Occipital lobe (tissue), 3 donors: ENCODE measurements at places on chromosomes 12 and 14.

DNA sequence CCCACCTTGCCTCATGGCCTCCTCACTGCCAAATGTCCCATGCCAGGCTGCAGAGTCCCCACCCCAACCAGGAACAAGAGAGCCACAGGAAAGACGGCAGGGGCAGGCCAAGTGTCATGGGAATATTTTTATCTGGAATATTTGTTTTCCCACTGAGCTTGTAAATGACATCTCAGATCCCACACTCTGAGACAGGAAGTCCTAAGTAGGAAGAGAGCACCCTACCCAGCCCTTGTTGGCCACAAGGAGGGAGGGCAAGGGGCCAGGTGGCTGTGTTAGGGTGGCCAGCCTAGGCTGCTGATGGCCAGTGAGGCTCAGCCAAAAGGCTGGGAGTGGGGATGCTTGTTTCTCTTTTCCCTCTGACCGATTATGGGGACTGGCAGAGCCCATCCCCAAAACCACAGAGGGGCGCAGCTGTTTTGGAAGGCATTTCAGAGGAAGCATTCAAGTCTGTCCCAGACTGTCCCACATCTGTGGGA is 7.7 kb upstream of the MEG3 start:
- no peak for DNase-seq

- DNase-seq = no peak
Measured at GRCh38 chr12:103505371-103506236, 9.8 kb upstream of the C12orf42 start.

DNA sequence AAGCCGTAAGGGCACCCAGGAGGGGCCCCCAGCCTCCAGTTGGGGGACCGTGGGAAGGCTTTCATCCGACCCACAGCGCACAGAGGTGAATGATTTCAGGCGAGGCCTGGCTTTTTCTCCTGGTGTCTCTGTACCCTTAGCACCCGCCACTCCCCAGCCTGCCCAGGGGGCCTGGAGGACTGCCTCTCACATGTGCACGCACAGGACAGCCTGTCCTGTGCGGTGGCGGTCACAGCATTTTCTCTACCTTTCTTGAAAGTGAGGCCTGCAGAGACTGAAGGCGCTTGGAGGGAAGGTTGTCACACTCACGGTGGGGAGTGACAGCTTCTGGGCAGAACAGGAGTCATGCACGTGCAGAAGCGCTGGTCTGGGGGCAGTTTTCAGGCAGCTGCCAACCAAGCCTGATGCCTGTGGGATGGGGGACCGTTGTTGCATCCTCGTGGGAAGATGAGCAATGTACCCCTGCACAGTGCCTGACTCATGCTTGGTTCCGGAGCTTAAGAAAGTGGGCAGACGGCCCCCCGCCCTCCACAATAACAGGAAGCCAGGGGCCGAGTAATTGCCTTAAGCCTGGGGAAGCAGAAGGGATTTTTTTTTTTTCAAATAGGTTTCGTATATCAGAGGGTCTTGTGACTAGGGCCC is 148.1 kb downstream of the TSPAN9 start:
- DNase-seq = no peak

GRCh38 chr12:48389409-48389808 is 38.7 kb upstream of the ZNF641 start:
- no peak for DNase-seq

DNA sequence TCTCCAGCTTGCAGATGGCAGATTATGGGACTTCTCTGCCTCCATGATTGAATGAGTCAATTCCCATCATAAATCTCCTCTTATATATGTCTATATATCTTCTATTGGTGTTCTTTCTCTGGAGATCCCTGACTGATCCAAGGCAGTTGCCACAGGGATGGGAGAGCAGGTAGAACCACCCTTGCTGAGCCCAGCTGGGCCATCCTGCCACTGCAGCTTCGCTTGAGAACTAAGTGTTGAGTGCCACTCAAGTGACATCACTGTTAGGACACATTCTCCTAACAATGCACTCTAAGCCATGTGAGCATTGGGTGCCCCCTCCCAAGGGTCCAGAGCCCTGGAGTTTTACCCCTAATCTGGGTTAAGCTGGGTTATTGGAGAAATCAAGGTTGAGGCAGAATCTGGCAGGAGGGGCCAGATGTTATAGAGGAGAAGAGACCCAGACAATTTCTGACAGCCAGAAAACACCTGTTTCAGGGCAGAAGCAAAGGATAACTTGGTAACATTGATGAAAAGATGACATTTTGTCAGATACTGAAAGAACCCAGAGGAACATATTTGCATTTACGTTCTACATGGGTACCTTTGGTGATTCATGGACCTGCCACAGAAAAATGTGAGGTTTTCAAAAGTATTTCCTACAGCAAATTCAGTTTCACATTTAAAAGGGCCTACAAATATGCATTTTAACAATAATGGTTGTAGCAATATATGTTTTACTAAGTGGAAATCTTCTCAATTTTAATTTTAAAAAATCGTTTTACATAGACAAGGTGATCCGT is 57.2 kb upstream of the MAX start:
- no peak for DNase-seq

DNA sequence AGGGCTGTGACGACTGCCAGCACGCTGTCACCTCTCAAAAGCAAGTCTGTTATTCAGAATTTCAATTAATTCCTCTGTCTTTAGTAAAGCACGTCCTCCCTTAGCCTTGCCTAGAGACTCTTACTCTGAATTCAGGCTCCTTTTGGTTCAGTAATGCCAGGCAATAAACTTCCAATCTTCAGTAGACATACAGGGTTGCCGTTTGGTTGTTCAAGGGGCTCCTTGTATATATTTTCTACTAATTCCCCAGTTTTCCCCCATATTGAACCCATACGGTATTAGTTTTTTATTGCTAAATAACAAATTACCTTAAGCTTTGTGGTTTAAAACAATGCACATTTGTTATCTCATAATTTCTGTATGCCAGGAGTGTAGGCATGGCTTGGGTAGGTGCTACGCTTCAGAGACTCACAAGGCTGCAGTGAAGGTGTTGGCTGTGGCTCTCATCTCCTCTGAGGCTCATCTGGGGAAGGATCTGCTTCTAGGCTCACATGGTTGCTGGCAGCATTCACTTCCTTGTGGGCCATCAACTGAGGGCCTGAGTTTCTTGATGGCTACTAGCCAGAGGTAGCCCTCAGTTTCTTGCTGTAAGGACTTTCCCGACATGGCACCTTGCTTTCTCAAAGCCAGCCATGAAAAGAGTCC is 7.3 kb upstream of the CLECL1 start:
- no peak for DNase-seq

DNA sequence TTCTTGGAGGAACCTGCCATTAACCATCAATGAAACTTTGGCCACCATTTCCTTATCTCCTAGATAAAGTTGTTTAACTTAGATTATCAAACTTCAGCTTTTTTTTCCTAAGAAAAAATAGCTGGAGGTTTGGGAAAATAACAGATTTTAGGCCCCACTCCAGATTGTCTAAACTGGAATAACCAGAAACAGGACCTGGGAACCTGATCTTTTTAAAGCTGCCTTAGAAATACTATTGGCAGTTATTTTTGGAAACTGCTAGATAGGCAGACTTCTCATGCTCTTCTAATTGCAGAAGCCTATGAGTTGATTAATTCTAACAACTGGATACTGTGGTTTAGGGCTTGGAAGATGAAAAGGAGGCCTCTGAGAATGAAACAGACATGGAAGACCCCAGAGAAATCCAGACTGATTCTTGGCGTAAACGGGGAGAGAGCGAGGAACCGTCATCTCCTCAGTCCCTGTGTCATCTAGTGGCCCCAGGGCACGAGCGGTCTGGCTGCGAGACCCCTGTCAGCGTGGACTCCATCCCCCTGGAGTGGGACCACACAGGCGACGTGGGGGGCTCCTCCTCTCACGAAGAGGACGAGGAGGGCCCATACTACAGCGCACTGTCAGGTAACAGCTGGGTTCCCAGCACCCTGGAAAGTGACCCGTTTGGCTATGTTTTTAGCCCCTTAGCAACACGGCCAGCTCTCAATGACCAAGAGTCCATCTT is 80.2 kb downstream of the ESR2 start:
- no peak for DNase-seq

DNA sequence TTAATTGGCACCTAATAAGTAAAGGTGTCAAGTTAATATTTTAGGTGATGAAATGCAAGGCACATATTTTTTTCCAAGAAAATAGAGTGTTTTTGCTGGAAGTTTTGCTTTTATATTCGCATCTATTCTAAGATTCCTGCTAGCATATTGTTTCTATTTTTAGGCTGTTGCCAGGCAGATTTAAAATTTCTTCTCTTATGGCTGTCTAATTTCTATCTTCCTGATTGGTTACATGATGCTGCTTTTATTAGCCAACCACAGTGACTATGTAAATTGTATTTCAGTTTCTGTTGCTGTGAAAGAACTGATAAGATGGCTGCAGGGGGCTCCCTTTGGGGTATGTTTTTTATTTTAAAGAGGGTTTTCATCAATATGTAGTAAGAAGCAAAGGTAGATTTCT is 42.7 kb downstream of the ATF7IP start:
- no peak for DNase-seq

- no peak for DNase-seq
Measured at GRCh38 chr12:114414866-114415524, 9.1 kb upstream of the TBX5 start.

GRCh38 chr12:53308276-53308675 is 8.8 kb downstream of the MYG1 start:
- no peak for DNase-seq
